ENCODE measurements at places on chromosomes 3 and 15.

DNA sequence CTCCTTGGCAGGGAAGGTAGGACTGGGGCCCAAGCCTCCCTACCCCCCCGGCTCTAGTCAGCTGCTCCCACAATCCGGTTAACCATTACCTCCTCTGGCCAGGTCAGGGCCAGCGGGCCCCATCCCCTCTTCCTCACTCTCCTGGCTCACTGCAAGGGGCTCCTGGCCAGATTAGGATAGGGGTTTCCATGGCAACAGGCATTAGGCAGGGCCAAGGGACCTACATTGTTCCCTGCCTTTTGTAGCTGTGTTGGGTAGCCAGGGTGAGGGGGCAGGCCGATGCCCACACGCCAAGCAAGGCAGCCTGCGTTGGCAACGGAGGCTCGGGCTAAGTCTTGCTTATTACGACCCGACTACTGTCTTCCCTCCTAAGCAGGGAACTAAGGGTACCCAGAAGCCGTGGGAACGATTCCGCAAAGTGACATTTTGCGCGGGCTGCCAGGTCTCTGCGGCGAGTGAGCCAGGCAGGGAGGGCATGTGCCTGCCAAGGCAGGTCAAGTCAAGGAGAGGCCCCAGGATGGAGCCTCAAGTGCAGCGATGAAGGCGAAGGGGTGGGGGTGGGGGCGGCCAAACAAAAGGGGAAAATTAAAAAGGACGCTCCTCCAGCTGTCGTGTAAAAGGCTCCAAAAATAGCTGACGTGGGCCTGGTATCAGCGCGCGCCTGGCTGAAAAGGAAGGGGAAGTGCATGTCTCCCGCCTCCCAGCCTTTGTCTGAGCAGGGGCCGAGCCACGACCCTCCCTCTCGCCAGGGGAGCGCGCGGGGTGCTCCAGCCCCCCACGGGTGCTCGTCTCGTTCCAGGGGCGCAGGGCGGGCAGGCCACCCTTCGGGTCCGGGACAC is 919 bp downstream of the IDH2 start:
- peak; percentile 55 for DNase-seq

DNA sequence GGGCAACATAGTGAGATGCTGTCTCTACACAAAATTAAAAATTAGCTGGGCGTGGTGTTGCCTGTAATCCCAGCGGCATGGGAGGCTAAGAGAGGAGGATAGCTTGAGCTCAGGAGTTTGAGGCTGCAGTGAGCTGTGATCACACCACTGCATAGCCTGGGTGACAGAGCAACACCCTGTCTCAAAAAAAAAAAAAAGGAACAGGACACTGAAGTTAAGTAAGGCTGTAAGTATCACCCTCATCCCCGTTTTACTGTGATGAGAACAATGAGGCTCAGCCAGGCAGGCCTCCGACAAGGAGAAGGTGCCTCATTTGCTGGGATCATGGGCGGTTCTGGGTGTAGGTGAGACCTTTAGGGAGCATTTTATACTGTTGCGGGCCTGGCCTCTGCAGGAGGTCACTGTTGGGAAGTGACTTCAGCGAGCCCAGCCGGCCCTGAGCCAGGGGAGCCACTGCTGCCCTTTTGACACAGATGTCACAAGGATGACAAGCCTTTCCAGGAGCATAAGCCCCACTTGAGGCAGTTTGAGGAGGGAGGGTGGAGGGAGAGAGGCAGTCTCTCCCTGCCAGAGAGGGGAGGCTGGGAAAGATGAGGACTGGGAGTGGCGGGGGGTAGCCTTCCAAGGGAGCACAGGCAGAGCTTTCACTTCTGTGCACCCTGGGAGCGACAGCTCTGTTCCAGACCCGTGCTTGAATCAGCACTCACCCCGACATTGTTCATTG is 30.8 kb downstream of the IRAK2 start:
- DNase-seq, result no peak

GRCh38 chr3:131550562-131551465 is 48.0 kb upstream of the MRPL3 start:
- DNase-seq, result no peak

DNA sequence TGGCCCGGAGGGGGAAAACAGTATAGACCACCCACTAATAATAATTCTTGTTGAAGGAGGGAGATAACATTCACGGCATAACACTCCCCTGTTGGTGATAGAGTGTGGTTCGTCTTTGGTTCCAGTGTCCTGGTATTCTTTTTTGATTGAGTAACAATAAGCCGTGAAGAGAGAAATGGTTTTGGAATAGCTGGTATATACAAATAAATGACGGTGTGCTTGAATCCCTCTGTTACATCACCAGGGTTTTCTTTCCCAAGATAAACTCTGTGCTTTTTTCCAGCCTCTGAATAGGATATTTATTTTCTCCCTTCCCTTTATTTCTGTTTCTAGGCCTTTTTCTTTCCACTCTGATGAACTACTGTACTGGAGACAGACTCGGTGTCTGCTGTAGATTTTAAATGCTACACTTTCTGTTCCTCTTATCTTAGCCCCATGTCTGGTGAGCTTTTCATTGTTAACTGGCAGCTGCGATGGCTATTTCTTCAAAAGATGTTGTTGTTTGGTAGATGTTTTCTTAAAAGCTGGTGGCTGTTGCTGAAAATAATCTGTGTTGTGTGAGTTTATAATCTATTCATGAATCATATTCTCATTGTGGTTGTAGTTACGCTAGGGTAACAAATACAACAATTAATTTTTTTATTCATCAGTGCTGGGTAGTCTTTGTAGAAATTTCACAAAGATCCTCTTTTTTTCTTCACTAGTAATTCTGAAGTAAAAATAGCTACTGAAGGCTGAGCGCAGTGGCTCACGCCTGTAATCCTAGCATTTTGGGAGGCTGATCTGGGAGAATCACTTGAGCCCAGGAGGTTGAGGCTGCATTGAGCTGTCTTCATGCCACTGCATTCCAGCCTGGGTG is 15.5 kb upstream of the SCAANT1 start:
- no peak for DNase-seq

DNA sequence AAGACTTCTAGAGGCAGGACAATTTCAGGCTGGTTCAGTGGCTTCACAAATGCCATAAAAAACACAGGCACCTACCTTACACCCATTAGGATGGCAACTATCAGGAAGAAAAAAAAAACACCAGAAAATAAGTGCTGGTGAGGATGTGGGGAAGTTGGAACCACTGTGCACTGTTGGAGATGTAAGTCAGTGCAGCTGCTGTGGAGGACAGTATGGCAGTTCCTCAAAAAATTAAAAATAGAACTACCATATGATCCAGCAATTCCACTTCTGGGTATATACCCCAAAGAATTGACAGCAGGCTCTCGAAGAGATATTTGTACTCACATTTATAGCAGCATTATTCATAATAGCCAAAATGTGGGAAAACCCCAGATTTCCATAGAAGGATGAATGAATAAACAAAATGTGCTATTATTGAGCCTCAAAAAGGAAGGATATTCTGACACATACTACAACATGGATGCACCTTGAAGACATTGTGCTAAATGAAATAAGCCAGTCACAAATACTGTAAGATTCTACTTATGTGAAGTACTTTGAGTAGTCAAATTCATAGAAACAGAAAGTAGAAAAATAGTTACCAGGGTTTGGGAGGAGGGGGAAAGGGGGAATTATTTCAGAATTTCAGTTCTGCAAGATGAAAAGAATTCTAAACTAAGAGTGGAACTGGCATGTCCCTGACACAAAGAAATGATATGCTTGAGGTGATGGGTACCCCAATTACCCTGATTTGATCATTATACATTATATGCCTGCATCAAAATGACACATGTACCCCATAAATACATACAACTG is 40.9 kb downstream of the NR1D2 start:
- DNase-seq, result no peak

DNA sequence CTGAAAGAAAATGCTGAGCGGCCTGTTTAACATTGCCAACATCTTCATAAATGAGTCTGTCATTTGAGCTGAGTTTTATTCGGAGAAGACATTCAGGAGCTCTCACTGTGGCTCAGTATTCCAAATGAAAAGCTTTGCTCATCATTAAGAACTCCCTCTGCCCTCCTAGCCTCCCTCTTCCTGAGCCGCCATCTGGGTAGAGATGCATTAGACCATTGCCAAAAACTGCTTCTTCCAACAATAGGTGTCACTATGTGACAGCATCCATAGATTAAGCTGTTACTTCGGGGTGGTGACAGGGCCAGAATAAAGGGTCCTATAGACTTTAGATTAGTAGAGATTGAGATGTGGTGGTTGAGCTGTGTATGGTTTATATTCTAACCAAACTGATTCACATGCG is 501.4 kb upstream of the NR2F2 start:
- no peak for DNase-seq

DNA sequence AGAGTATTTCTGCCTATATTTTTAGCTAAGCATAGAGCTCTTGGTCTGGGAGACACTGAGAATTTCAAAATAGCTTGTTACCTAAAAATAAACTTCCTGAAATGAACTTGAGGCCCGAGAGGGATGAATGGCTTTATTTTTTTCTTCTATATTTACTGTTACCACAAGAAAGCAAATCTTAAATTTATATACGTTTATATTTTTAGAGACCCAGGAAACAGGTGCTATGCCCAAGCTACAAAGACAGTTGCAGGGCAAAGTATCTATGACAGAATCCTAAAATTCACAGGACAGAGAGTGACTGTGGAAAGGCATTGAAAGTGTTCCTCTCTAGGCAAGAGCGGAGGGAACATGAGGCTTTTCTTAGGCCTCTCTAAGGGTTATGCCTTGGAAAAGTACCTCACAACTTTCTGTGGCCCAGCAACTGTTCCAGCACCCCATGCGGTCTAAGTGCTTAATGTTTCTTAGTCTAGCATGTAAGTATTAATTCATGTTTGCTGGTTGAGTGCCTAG is 36.5 kb downstream of the TGFBR2 start:
- DNase-seq, result no peak

GRCh38 chr3:168583977-168584376 is 488.3 kb upstream of the GOLIM4 start:
- DNase-seq, result peak; percentile 6

DNA sequence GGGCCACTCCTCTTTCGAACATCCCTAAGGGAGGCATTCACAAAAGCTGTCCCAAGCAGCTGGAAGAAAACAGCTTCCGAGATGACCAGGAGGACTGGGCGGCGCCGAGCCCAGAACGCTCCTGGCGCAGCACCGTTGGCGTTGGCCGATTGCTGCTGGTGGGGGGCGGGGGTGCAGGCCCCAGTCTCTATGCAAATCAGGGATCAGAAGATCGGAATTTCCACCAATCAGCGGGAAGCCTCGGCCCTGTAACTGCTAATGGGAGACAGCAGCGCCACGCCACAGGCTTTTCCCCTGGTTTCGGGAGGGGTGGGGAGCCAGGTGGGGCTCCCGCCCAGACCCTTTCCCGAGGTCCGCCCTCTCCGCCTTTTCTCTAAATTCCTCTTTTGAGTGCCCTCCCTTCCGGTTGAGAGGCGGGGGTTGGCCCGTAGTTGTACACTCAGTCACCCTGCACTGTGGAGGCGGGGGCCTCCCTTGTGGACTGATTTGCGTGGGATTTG is 27.0 kb downstream of the HMCES start:
- DNase-seq, result peak; percentile 85

GRCh38 chr3:144358191-144358590 is 386.6 kb downstream of the DIPK2A start:
- DNase-seq, result no peak

DNA sequence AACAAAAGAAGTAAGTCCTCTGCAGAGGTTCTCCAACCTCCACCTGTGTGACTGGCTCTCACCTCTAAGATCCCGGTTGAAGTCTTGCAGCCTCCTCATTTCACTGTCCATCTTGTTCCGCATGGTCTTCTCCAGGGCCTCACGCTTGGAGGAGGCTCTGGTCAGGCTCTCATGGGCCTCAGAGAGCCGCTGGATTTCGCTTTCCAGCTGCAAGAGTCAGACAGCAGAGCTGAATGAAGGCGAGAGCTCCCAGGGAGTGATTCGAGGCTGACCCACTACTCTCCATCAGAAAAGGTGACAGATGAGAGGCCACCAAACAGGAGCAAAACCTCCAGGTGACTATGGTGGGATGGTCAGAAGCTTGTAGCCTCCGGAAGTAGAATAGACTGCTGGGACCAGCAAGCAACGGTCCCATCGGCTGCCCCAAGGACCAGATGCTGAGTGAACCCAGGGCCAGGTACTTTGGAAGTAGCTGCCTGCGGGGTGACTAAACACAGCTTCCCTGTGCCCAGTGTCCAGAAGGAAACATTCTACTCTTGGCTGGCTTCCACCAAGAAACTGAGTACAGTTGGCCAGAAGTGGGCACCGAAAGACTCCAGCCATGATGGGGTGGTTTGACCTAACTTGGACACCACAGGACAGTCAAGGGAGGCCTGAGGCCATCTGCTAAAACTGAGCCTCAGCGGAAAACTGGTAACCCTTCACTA is 7.9 kb downstream of the AMOTL2 start:
- DNase-seq, result no peak

DNA sequence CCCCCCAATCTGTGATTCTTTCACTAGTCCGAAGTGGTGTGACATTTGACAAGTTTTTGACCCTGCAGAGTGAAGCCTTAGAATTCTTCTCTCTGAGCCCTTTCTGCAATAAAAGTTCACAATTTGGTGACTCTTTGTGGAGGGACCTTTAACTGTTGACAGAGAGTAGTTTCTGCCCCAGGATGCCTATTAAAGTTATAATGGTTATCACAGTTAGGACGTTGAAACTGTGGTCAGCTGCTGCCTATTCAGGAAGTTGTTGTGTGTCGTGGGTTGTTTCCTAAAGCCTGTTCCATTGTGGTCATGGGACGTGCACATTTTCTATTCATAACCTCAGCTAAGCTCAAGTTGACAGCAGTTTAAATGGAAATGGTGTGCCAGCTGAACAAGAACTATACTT is 274.5 kb downstream of the NEK10 start:
- no peak for DNase-seq

- no peak for DNase-seq
These were observed 55.3 kb upstream of the VGLL4 start for GRCh38 chr3:11699083-11699427.

DNA sequence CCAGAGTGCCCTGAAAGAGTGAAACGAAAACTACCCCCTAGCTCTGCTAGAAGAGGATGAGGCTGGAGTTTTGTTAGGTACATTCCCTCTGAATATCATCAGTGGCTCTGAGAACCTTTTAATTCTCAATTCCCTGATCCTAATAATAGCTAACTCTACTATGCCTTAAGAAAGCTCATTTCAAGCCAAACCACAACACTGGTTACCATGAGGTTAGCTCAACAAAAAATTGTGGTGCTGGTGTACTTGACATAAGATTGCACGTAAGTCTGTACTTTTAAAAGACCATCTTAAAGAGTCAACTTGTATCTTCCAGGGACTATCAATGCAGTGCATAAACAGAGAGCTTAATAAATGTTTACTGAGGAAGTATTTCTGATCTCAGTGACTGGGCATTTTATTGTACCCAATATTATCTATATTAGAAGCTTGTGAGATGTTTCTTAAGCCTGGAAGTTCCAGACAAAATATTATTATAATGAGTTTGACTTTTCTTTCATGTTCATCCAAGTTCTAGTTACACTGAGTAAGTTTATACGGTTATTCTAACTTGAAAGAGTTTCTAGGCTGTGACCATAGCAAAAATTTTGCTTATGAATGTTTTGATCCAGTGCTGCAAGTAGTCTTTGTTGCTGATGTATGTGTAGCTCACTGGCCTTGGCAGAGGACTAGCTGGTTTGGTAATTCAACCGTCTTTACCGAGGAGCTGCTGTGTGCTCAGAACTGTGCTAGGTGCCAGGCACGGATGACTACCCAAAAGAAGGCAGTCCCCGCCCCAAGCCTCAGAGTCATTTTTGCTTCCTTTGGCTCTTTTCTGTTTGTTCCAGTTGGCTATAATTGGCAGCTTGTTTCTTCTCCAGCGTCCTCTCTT is 334.4 kb upstream of the TRIM42 start:
- no peak for DNase-seq

Data from stomach (tissue), 19 donors.